ENCODE measurements at places on chromosomes 4 and X. TPM values are rescaled to one million over a fixed set of nuclear protein-coding genes. Genes with fewer than 3 reads are reported as not detected.

- DNase-seq, result no peak
Observed at GRCh38 chr4:83438719-83439118, 16.9 kb downstream of the HELQ start.

GRCh38 chr4:124536946-124537345 lies 175.6 kb downstream of the ANKRD50 start:
- no peak for DNase-seq

GRCh38 chr4:120843849-120844527 lies 78.5 kb downstream of the PRDM5 start:
- no peak for DNase-seq

GRCh38 chrX:69138118-69138390 lies 27.2 kb downstream of the PJA1 start:
- no peak for DNase-seq

GRCh38 chr4:11640584-11640983 lies 211.9 kb upstream of the HS3ST1 start:
- DNase-seq, result no peak

DNA sequence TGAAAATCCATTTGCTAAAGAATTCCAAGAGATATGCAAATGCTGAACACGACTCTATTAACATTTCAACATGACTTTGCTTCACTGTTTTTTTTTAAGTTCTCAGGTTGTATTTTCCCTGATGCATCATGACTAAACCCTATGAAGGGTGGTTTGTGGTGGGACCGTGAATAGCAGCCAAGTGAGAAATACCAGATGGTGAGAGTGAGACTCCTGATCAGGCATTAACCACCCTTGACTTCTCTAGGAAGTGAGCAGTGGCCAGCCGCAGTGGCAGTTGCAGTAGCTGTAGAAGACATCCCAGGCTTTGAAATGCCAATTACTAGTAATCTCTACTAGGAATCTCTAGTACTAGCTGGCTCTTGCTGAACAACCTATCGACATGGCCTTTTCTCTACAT lies 383.4 kb downstream of the FAM133A start:
- DNase-seq, result no peak

DNA sequence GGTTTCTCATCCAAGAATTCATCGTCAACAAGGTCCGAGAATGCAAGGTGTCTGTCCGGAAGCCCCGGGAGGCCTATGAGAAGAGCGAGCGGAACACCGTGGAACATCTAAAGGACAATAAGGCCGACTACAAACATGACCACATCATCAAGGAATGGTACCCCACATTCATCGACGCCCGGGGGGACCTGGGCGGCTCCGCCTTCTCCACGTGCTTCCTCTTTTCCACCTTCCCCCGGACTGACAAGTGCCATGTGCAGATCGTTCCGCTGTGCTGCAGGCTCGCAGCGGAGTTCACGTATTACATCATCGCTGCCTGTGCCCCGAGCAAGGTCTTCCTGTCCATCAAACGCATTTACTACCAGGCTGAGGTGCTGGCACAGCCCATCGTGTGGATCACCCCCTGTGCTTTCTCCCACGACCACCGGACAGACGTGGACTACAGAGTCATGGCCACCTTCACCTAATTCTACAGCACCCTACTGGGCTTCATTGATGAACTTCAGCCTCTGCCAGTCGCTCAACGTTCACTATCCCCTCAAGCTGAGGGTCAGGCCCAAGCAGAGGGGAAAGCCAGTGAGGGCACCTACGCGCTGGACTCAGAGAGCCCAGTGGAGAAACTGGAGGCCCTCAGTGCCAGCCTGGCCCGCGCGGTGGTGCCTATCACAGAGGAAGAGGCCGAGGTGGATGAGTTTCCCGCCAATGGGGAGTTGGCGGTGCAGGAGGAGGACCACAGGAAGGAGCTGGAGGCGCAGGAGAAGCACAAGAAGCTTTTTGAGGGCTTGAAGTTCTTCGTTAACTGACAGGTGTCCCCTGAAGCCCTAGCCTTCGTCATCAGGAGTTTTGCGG lies 125.9 kb upstream of the PABPC4L start:
- DNase-seq, result no peak

DNA sequence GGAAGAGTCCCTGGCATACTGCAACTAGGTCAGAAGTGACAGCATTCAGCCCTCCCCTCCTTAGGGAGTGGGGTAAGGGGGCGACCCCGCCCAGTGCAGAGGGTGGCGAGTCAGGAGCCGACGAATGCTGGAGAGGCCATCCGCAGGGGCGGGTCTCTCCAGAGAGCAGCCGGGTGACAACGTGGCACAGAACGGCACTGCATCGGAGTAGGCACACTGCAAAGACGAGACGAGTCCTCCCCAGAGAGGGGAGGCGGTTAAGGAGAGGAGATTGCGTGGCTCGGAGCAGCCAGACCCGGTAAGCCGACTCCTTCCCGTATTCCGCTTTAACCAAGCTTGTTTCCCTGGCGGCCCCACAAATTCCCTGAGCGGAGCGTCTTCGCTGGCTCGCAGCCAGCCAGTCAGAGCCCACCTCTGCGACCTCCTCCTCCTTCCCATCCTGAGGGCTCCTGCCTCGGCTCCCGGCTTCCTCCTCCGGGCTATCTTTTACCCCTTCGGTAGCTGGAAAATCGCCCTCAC lies 54.9 kb downstream of the LINC00632 start:
- no peak for DNase-seq

DNA sequence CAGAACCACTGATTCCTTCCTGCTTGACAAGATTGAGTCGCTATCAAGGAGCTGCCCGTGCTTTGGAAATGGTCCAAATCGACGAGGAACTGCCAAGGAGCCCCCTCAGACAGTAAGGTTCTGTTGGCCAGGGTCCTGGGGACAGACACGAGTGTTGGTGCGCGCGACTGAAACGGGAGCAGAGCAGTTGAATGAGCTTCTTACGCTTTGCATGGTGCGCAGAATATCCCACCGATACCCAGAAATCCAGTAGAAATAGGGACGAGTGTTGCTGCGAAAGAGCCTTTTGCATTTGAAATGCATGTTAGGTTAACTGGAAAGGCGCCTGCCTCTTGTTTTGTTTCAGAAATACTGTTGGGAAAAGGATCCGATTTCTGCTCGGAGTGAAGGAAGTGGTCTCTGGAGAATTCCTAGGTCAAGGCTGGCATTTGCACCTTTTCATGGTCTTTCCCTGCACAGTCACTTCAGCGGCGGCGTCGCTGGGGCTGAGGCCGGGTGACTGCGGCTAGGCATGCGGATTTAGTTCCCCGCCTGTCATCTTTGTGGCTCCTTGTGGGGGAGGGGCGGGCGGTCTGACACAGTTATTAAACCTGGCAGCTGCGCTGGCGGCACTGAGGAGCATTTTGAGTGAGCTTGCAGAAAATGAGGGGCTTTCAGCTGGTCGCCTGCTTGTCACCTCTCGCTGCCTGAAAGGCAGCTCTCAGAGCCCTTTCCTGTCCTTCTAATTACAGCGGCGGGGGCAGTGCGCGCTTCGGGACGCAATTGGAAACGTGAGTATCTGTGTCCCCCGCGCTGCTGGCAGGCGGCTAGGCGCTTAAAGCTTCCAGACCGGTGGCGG lies 51.5 kb upstream of the TRIM2 start:
- DNase-seq, result peak; percentile 58

- DNase-seq, result no peak
Observed at GRCh38 chr4:6733358-6734164, 17.6 kb downstream of the BLOC1S4 start.

- no peak for DNase-seq
Observed at GRCh38 chr4:4641661-4642495, 100.0 kb upstream of the STX18 start.

DNA sequence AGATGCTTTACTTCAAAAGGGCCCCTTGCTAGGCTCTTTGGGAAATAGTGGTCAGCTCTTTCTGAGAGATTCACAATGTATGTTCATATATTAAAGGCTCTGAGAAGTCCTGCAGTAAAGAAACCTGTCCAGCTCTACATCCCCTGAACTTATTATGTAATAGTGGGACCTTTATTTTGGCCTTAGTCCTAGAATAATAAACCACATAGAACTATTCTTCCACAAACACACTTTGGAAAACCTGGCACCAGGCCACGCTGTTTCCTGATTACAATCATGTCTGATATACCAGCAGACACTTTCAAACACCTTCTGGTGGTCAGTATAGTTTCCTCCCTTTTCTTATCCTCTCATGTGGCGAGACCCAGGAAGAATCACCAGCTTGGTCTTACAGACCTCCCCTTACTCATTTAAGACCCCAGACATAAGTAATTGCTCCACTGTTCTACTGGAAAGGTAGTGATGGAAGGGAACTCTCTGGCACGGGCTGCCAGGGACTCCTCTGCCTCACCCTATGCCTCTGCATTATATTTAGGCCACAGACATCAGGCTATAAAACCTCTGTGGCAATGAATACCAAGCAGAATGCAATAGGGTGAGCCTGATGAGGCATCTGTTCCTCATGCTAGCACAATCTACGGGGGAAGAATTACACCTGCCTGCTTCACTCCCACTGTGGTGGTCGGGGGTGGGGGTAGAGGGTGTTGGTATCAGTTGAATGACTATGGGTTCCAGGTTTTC lies 5.7 kb upstream of the PPEF1 start:
- no peak for DNase-seq

DNA sequence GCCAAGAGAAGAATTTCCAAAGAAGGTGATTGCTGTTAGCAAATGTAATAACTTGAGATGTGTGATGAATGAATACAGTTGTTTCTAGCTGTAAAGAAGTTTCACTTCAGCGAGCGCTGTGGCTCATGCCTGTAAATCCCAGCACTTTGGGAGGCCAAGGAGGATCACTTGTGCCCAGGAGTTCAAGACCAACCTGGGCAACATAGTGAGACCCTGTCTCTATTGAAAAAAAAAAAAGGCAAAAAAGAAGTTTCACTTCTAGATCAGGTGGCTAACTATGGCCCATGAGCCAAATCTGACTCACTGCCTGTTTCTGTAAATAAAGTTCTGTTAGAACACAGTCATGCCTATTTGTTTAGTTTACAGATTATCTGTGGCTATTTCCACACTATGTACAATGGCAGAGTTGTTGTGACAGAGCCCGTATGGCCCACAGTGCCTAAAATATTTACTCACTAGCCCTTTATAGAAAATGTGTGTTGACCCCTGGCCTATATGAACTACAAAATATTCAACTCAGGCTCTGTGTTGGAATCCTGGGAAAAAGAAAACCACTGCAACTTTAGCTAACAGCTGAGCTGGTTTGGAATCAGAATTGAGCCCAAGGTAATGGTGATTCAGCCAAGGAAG lies 54.1 kb upstream of the PRPS1 start:
- DNase-seq, result no peak

- no peak for DNase-seq
Observed at GRCh38 chr4:98706200-98706813, 47.9 kb upstream of the TSPAN5 start.

DNA sequence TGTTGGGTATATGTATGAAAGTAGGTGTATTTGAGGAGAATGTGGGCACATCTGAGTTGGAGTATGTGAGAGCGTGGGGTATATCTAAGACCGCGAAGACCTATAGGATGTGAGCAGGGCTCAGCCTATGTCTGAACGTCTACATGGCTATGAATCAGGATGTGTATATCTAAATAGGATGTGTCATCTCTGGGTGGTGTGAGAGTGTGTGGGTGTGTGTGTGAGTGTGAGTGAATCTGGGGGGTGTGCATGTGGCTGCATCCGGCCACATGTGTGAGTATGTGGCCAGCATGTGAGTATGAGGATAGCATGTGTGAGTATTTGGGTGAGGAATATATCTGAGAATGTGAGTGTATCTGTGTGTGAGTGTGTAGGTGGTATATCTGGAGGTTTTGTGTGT lies 7.7 kb downstream of the GPR173 start:
- no peak for DNase-seq

DNA sequence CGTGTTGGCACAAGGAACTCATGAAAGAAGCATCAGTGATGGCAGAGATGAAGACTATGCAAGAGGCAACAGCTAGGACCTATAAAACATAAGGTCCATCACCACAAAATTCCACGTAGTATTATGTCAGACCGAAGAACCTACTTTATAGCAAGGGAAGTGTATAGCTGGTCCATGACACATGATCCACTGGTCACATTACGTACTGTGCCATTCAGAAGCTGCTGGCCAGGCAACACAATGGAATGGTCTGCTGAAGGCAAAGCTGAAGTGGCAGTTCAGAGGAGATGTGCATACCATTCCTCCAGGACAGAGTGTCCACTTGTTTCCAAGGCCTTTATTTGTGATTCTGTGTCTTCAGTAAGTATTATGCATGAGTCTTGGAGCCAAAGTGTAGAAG lies 215.5 kb upstream of the UGT8 start:
- no peak for DNase-seq

DNA sequence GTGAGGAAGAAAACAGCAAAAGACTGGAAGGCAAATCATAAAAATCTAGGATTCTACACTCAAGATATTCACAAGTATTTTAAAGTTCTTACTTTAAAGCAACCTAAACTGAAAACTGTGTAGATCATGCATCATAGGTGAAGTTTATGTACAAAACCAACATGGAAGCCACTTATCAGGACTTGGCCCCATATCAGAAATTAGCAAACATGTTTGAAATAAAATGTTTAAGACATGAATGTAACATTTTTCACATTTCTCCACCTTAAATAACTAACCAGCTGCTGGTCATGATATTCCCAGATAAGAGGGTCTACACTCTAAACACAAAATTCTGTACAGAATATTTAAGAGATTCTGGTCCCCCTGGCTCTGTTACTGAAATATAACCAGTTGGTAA lies 38.5 kb downstream of the APBB2 start:
- DNase-seq, result no peak

GRCh38 chrX:40440866-40441265 lies 139.9 kb upstream of the ATP6AP2 start:
- no peak for DNase-seq

DNA sequence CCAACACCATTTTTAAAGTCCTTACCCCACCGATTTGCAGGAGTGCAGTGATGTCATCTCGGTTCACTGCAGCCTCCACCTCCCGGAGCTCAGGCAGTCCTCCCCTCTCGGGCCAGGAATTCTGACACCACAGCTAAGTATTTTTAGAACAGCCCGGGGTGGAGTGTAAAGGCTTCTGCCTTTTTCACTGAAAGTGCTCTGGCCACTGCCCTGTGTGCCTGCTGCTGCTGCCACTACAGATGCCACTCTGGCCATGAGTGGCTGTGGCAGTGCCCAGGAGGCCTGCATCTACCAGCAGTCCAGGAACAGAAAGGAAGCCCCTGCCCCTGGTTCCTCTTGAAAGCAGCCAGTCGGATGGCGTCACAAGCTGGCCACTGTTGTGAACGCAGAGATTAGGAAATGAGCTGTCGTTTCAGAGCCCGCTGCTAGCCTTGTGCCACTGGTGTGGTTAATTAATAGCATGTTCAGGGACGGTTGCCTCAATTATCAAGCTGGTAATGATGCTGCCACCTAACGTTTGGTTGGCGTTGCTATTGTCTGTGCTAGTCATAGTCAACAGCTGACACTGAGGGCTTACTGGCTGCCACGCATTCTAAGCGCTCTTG lies 23.6 kb upstream of the TBC1D14 start:
- DNase-seq, result no peak

The SMIM10L2A gene
- 11.3 TPM for polyA plus RNA-seq

The CT45A10 gene
- not detected for polyA plus RNA-seq

The RASGEF1B gene
- polyA plus RNA-seq, result 10.5 TPM

The USP17L18 gene
- not detected for polyA plus RNA-seq

The UGT2A3 gene
- polyA plus RNA-seq, result 53.2 TPM

The COL4A6 gene
- 15.5 TPM for polyA plus RNA-seq

The CCKAR gene
- polyA plus RNA-seq, result not detected

The SMIM10 gene
- 8.1 TPM for polyA plus RNA-seq

The AFF2 gene
- 4.2 TPM for polyA plus RNA-seq

The PPEF2 gene
- 0.15 TPM for polyA plus RNA-seq

The LCORL gene
- 25.3 TPM for polyA plus RNA-seq

The CABS1 gene
- not detected for polyA plus RNA-seq
